ENCODE measurements at places on chromosomes 7 and 10. TPM values are rescaled to one million over a fixed set of nuclear protein-coding genes. Genes with fewer than 3 reads are reported as not detected.
A peak's percentile ranks its signal among the peaks of the same experiment; 100 is the strongest.

DNA sequence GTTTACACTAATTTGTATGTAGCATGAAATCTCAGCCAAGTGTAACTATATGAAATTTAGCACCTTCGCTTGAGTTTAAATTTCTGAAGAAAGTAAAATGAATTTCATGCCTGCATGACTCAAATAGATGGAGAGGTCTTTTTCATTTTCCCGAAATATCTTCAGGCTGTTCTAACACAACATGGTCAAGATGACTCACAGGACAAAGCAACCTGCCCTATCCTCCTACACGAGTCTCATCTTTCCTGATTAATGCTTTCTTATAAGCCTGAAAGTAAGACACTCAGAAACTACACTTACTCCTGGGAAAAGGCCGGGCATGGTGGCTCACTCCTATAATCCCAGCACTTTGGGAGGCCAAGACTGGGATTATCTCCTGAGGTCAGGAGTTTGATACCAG is 41.2 kb downstream of the CH25H start:
- peaks cover 34% of the 10 kb centered on the region for H3K4me1 ChIP-seq
- H3K27me3 ChIP-seq = peaks cover 36% of the 10 kb centered on the region
- H3K27ac ChIP-seq = no peak overlapping the region
- no peaks in the 10 kb centered on the region for H3K36me3 ChIP-seq
- DNase-seq = no peak
- H3K4me3 ChIP-seq = peak overlapping the region; percentile 28

DNA sequence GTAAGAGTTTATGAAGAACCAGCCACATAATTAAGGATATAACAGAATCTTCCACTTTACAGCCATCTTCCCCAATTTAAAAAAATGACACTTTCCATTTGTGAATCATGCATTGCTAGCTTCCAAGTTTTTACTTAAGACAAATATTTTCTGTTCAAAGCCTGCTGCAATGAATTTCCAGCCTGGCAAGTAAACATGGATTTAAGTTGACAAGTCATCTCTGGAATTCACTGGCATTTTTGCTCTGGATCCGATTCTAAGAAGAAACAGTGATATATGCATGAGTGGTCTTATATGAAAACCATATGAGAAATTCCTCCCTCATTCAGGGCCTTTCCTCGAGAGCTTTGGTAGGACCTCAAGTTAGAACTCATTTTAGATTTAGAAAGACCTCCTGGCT is 116.1 kb upstream of the CDCA7L start:
- no peak overlapping the region for H3K27ac ChIP-seq
- no peaks in the 10 kb centered on the region for H3K4me1 ChIP-seq
- no peak overlapping the region for H3K4me3 ChIP-seq
- H3K36me3 ChIP-seq = no peaks in the 10 kb centered on the region

DNA sequence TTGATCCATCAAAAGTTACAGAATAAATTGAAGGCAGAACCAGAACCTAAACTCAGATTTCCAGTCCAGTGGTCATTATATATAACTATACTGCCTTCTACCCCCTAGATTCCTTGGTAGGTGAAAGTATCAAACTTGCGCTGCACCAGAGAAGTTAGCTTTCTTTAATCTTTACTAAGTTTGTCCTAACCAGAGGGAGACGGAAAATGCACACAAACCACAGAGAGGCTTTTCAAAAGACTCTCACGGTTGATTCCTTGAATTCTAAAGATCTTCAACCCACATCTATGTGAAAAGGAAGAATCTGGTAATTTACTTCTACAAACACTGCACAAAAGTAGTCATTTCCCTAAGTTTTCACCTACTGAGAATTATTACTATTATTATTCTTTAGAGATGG is 18.2 kb upstream of the KIAA1549 start:
- H3K27ac ChIP-seq = no peak overlapping the region
- H3K4me1 ChIP-seq = no peaks in the 10 kb centered on the region
- no peak overlapping the region for H3K4me3 ChIP-seq
- no peaks in the 10 kb centered on the region for H3K27me3 ChIP-seq
- peaks cover 4% of the 10 kb centered on the region for H3K36me3 ChIP-seq

GRCh38 chr10:82529062-82529461 is 654.1 kb downstream of the NRG3 start:
- no peaks in the 10 kb centered on the region for H3K4me1 ChIP-seq
- H3K36me3 ChIP-seq = no peaks in the 10 kb centered on the region
- no peak overlapping the region for H3K4me3 ChIP-seq
- H3K27me3 ChIP-seq = no peaks in the 10 kb centered on the region
- H3K27ac ChIP-seq = no peak overlapping the region

GRCh38 chr10:31288001-31288400 is 31.0 kb upstream of the ZEB1 start:
- no peaks in the 10 kb centered on the region for H3K36me3 ChIP-seq
- no peak overlapping the region for H3K4me3 ChIP-seq
- DNase-seq = no peak
- no peak overlapping the region for H3K27ac ChIP-seq
- no peaks in the 10 kb centered on the region for H3K27me3 ChIP-seq
- H3K4me1 ChIP-seq = no peaks in the 10 kb centered on the region

- no peaks in the 10 kb centered on the region for H3K36me3 ChIP-seq
- peaks cover 5% of the 10 kb centered on the region for H3K4me1 ChIP-seq
- no peak overlapping the region for H3K4me3 ChIP-seq
- H3K27me3 ChIP-seq = no peaks in the 10 kb centered on the region
Observed at GRCh38 chr7:139972029-139972428, 90.7 kb downstream of the PARP12 start.

GRCh38 chr7:147432079-147432478 is 1158.5 kb upstream of the C7orf33 start:
- no peak overlapping the region for H3K4me3 ChIP-seq
- DNase-seq = no peak
- no peak overlapping the region for H3K27ac ChIP-seq
- H3K36me3 ChIP-seq = no peaks in the 10 kb centered on the region
- H3K4me1 ChIP-seq = no peaks in the 10 kb centered on the region

GRCh38 chr7:70693686-70694433 is 438.1 kb upstream of the GALNT17 start:
- peaks cover 59% of the 10 kb centered on the region for H3K27me3 ChIP-seq
- peaks cover 12% of the 10 kb centered on the region for H3K4me1 ChIP-seq
- no peaks in the 10 kb centered on the region for H3K36me3 ChIP-seq
- peak; percentile 43 for DNase-seq
- no peak overlapping the region for H3K27ac ChIP-seq

GRCh38 chr7:27661811-27662489 is 733 bp downstream of the HIBADH start:
- peaks cover 16% of the 10 kb centered on the region for H3K4me1 ChIP-seq
- peak overlapping the region; percentile 42 for H3K27ac ChIP-seq
- H3K27me3 ChIP-seq = no peaks in the 10 kb centered on the region
- H3K36me3 ChIP-seq = no peaks in the 10 kb centered on the region
- peak; percentile 3 for DNase-seq

The SPDYE2 gene
- not detected for total RNA-seq
